ENCODE measurements at places on chromosomes 11 and 22. TPM values are rescaled to one million over a fixed set of nuclear protein-coding genes. Genes with fewer than 3 reads are reported as not detected.

GRCh38 chr22:20087319-20088262 lies 7.5 kb downstream of the DGCR8 start:
- no peak for DNase-seq

- DNase-seq, result peak; percentile 31
Measured at GRCh38 chr11:944711-945470, 19.2 kb downstream of the AP2A2 start.

MYOD1 gene
- not detected for total RNA-seq

DNA sequence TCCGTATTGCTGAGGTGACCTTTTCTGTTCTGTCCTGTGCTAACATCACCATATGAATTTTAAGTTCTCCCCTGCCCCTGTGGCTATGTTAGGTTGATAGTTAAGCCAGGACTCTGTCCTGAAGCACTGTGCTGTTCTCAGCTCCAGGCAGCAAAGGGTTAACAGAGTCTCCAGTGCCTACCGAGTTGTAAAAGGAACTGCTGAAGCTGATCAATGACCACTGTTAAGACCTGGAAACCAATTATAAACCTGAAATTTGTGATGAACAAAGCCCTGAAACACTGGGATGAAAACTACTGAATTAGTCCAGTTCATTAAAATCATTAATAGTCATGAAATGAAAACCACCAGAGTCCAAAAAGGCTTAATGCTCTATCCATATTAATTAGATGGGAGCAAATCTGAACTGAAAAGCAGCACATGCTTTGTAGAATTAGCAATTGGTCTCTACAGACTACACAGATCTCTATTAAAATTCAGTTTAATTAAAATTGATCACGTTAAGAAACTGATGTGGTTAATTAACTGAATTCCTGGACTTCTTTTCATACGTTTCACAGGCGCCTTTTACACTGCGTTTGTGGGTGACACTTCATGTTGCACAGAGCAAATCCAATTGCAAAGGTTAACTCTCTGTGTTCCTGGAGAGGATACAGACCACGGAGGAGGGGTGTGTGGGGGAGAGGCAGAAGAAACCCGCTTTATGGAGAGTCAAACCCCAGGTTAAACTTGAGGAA lies 188.5 kb upstream of the MPPED2 start:
- no peak for DNase-seq

GRCh38 chr11:111718436-111718835 lies 47.8 kb downstream of the PPP2R1B start:
- no peak for DNase-seq

DNA sequence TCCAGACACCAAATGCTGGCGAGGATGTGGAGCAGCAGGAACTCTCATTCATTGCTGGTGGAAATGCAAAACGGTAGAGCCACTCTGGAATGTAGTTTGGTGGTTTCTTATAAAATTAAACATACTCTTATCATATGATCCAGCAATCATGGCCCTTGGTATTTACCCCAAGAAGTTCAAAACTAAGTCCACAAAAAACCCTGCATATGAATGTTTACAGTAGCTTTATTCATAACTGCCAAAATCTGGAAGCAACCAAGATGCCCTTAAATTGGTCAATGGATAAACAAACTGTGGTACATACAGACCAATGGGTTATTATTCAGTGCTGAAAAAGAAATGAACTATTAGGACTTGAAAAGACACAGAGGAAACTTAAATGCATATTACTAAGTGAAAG lies 87.8 kb downstream of the APOL5 start:
- no peak for DNase-seq

DNA sequence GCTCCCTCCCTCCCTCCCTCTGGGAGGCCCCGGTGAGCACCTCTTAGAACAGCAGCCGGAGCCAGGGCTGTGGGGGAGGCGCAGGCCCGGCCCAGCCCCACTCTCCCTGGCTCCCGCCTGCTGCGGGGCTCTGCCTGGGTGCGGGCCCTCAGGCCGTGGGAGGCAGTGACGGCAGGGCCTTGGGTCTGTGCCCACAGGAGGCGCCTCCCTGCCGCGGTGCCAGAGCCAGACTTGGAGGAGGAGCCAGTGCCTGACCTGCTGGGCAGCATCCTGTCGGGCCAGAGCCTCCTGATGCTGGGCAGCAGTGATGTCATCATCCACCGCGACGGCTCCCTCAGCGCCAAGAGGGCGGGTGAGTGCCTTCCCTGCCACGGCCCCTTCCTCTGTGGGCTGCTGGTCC lies 9.5 kb downstream of the IRF7 start:
- peak; percentile 94 for DNase-seq

NXPE2 gene
- total RNA-seq, result not detected

GRCh38 chr22:46008836-46009596 lies 32.1 kb upstream of the WNT7B start:
- DNase-seq, result peak; percentile 20

NXPE4 gene
- not detected for total RNA-seq

MICALL1 gene
- 12.8 TPM for total RNA-seq

LMNTD2 gene
- 9.9 TPM for total RNA-seq

GAL3ST3 gene
- not detected for total RNA-seq

GRCh38 chr22:42185915-42186439 lies 55.4 kb upstream of the CYP2D6 start:
- no peak for DNase-seq

DNA sequence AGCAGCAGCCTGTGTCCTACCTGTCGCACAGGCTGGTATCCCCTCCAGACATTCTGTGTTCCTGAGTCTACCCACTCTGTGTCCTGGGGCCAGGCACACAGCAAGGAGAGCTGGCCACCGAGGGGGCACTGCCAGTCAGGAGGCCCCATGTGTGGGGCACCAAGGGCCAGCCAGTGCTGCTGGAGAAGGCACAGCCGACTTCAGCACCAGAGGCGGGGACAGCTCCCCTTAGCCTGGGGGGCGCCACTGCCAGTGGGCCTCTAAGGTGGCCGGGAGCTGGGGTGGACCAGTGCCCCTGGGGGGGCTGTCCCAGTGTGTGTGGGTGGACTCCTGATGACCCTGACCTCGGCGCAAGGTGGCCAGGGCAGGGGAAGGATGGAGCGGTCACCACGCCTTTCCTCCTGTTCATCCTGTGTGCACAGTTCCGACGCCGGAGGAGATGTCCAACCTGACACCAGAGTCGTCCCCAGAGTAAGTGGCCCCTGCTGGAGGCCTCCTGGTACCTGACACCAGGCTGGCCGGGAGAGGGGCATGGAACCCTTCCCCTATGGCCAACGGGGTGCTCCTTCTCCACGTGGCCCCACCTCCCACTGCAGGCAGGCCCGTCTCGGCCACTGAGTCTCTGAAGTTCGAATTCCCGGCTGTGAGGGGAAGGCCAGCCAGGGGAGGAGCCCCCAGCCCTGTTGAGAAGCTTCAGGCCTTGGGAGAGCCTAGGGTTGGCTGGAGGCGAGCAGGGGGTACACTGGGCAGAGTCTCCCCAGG lies 35.4 kb downstream of the MOB2 start:
- no peak for DNase-seq

GRCh38 chr11:6142936-6143335 lies 27.2 kb downstream of the OR52B2 start:
- DNase-seq, result no peak

DNA sequence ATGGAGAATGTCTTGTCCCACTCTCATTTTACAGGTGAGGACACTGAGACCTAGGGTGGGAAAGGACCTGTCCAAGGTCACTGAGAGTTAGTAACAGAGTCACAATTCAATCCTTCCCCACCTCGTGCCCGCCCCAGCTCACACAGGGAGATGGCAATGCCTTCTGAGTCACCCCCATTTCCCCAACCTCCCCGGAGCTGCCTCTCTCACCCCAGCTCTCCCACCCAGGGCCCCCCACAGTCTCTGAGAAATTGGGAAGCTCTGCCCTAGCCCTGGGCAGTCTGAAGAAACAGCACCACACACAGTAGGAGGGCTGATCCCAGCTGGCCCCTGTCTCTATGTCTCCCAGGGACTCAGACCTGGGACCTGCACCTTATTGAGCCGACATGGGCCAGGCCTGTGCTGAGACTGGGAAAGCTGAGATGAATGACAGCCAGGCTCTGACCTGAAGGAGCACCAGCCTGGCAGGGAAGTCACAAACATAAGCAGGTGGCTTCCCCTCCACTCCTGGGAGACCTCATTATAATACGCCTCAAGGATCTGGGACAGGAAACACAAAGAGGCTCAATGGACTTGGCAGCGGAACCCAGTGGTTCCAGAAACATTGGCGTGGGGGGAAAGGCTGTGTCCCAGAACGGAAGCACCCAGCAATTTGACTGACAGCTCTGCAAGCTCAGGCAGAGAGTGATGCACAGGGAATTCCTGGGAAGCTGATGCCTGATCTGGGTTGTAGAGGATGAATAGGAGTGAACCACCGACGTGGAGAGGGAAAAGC lies 51.0 kb downstream of the CD6 start:
- DNase-seq, result no peak

- no peak for DNase-seq
Measured at GRCh38 chr11:105245781-105246315, 106.3 kb upstream of the CARD18 start.

MB gene
- 0.97 TPM for total RNA-seq

DNA sequence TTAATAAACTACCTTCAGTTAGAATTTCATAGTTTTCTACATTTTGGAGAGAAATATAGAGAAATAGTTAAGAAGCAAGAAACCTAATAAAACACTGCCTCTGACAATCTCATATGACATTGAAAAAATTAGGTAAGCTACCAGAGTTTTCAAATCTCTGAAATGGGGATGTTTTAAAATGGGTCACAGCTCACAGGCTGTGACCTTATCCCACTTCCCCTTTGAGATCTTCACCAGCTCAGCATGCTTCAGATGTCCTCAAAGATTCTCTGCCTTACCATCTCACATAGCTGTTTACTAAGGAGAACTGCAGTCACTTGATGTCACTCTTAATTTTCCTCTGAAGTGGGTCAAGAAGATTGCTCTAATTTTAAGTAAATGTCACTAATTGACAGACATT lies 717.8 kb downstream of the JRKL start:
- no peak for DNase-seq

- DNase-seq, result no peak
Measured at GRCh38 chr11:76371170-76371569, 9.8 kb downstream of the THAP12 start.

DNA sequence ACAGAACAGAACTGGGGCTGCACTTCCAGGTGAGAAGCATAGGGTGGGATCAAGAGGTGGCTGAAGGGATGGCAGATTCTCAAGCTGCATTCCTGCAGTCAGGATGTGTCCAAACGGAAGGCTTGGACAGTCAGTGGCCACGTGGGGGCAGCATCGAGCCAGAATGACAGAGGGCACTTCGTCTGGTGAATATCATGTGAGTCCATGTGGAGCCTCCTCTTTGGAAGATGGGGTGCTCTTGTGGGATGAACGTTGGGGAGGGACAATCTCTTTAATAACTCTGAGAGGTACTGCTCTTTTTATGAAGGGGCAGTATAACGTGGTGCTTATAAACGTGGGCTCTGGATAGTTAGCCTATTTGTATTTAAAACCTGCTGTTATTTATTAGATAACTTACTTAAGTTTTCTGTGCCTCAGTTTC lies 154.9 kb upstream of the NAV2 start:
- DNase-seq, result peak; percentile 82

CELSR1 gene
- total RNA-seq, result 8.2 TPM

GRCh38 chr11:45816614-45817013 lies 11.7 kb downstream of the SLC35C1 start:
- peak; percentile 54 for DNase-seq

DNA sequence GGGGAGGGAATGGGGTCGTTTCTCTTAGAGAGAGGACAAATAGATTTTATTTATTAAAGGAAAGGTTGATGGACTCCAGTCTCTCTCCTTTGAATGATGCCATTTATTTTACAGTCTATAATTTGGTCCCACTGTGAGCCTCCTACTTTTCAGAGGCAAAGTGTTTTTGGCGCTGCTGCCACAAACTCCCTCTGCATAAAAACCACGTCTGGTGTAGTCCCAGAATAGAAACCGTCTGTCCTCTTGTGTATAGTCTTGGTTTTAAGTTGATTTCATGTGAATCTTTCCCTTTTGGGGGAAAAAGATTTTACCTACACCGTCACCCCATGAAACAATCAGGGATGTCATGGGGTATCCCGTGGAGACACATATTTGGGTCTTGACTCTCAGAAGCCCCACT lies 143.6 kb upstream of the SEZ6L start:
- no peak for DNase-seq

MS4A3 gene
- total RNA-seq, result 0.80 TPM

RAB39A gene
- 1.2 TPM for total RNA-seq

POU2AF2 gene
- total RNA-seq, result not detected

DNA sequence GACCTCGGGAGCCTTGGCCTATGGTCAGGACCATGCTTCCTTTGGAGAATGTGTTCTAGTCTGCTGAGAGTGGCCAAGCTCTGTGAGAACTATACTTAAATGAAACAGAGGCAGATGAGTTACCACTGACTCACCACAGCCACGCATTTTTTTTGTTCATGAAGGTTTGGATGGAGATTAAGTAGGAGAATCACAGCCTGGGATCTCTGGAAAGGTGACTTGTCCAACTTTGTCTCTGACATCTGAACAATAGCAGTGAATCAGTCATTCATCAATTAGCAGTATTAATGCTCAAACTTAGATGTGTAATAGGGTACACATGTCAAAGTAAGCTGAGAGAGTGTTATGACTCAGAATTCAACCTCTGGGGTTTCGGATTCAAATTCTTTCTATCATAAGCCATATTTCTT lies 100.7 kb upstream of the ANO3 start:
- DNase-seq, result no peak

DNA sequence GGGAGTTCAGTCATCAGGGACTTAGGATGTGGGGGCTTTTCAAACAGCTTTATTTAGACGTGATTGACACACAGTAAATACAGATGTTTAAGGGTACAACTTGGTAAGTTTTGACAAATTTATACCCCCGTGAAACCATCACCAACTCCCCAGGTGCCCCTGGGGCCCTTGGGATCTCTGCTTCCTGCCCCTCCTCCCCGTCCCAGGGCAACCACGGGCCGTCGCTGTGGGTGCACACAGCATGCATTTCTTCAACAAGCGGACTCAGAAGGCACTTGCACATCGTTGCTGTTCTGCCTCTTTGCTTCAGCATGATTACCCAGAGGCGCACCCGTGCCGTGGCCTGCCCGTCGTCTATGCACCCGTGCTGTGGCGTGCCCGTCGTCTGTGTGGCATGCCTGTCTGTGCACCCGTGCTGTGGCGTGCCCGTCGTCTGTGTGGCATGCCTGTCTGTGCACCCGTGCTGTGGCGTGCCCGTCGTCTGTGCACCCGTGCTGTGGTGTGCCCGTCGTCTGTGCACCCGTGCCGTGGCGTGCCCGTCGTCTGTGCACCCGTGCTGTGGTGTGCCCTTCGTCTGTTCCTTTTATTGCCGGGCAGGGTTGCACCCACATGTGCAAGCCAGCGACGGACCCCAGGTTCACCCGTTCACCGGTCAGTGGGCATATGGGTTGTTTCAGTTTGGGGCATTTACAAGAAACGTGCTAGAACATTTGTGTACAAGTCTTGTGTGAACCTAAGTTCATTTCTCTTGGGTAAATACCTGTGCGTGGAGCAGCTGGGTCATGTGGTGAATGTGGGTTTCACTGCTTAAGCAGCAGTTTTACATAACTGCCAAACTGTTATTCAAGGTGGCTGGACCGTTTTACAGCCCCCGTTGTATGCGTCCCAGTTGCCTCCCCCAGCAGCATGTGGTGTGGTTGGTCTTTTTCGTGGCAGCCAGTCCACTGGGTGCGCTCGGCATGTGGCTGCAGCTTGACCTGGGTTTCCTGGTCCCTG lies 8.3 kb downstream of the CD81 start:
- DNase-seq, result no peak

GRCh38 chr11:9660886-9661285 lies 3.0 kb upstream of the SWAP70 start:
- no peak for DNase-seq

- peak; percentile 84 for DNase-seq
Measured at GRCh38 chr22:21942407-21943343, 10.0 kb downstream of the PPM1F start.
